T-cell (primary cell): ENCODE measurements at places on chromosomes 2 and 18.

GRCh38 chr2:135258193-135258592, 206.1 kb downstream of the RAB3GAP1 start:
- no peak for DNase-seq

- no peak for DNase-seq
These were observed 45.9 kb upstream of the SIX2 start for GRCh38 chr2:45055162-45055605.

- DNase-seq, result no peak
These were observed 4.0 kb upstream of the NOP58 start for GRCh38 chr2:202261531-202261930.

- no peak for DNase-seq
These were observed 68.3 kb upstream of the ST6GAL2 start for GRCh38 chr2:106954304-106954703.
